ENCODE measurements at places on chromosomes 4 and X.

DNA sequence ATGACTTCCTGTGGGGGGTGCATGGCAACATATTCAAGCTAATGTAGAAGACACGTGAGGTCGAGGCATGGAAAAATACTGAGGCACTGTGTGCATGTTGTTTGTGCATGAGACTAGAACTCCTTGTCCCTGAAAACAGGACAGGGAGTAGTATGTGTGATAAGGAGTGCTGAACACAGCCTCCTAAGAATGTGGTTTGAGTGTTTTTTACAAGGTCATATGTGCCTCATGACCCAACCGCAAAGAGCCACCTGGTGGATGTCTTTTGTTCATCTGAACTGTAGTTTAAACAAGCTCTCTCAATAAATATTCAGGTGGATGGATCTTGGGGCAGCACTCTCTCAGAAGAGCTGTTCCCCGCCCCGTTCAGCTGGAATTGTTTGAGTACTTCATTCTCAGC, 226.6 kb downstream of the NLGN4X start:
- DNase-seq: no peak

DNA sequence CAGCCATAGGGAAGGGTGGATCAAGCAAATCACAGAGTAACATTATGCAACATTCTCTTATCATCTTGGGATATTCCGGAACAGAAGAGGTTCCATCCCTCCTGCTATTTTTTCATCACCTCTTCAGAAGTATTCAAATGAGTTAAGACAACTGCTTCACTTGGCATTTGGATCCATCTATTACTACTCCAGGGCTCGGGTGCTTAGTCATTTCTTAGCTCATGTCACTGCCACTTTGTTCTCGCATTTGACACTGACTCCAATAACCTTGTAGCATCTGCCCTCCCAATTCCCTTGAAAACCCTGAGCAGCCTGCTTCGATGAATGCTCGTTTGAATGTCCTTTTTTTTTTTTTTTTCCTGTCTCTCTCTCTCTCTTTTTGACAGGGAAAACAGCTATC, 114.9 kb downstream of the PPARGC1A start:
- DNase-seq: no peak

- no peak for DNase-seq
These were observed 441.7 kb upstream of the SLIT2 start for GRCh38 chr4:19809989-19810388.

- DNase-seq: no peak
These were observed 31.6 kb downstream of the TMEM31 start for GRCh38 chrX:103742339-103742738.

GRCh38 chr4:81166458-81167160, 48.4 kb downstream of the PRKG2 start:
- DNase-seq: no peak

DNA sequence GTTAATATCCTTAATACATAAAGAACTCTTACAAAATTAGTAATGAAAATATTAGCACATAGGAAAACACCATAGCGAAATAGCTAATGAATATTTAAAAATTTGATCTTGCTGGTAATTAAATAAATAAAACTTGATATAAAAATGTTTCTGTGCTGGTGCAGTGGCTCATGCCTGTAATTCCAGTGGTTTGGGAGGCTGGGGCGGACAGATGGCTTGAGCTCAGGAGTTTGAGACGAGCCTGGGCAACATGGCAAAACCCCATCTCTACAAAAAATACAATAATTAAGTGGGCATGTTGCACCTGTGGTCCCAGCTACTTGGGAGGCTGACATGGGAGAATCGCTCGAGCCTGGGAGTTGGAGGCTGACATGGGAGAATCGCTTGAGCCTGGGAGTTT, 7.6 kb downstream of the FAM199X start:
- DNase-seq: no peak

DNA sequence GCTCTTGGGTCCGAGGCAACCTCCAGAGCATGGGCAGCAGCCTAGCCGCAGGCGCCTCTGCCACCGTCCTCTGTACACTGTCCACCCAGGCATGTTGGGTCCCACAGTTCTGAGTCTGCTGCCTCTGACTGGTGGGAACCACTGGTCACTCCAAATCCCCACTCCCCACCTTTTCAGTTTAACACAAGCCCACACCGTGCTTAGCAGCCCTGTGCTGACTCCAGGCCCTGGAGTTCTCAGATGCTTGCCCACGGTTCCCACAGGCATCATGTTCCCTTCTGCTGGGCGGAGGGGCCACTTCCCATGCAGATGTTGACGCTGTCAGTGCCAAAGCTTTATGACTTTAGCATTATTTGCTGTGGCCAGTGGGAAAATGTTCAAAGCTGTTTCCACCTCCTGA, 104.5 kb downstream of the SCD5 start:
- DNase-seq: no peak

DNA sequence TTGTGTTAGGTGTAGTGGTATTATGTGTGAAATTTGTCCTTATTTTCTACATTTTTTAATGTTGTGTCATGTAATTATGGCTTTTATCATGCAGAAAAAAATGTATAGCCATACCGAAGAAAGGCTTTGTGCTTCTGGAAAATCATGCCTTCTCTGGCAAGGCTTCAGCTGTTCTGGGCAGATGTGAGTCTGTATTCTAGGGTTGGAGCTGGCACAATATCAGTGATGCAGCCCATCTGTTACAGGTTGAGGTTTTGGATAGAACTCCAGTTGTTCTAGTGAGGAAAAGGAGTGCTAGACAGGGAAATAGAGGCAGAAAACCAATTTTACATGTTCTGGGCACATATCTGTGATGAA, 44.8 kb upstream of the PRSS12 start:
- DNase-seq: no peak

- DNase-seq: no peak
These were observed 1801.3 kb upstream of the PCDH10 start for GRCh38 chr4:131347816-131348215.

DNA sequence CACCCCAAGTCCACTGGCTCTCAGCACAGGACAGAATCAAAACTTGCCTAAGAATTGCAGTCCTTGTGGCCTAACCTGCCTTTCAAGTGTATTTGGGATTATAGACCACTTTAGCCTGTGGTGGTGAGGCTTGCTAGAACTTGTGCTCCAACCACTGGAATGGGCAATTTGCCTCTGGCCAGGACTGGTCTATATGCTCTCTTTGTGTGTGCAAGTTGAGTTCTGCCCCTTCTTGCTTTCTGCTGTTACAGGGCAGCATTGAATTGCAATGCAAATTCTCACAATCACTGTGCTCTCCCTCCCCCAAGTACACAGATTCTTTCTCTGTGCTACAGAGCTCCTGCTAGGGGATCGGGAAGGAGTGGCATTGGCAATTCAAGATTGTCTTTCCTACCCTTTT, 233.6 kb upstream of the DIPK2B start:
- no peak for DNase-seq

DNA sequence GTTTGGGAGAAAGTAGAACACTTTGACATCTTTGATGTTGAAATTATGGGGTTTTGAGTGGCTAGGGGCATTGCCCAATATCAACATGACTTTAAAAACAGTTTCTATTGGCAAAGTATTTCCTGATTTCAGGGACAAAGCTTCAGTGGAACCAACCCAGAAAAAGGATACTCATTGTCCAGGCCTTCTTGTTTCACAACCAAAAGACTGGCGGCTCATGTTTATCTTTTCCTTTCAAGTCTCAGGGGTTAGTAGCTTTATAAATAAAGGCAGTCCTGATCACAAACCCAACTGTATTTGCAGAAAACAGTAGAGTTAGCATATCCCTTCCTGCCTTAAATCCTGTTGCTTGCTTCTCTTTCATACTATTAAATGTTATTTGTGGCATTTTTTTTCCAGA, 119.1 kb downstream of the SLITRK2 start:
- DNase-seq: no peak

DNA sequence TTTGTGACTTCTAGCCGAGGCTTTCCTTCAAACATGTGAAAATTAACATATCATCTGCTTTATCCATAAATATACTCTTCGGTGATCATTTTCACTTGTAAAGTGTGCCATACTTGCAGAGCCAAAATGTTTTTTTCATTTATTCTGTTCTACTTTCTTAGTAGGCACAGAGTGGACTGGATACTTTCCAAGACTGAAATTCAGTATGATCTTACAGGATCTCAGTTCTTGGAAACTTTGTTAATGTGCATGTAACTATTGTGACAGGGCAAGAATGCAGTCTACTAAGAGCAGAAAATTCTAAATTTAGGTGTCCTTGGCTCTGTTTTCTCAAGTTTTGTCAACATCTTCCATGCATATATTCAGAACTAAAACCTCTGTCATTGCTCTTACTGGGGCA, 284.9 kb downstream of the TEX13A start:
- DNase-seq: no peak

DNA sequence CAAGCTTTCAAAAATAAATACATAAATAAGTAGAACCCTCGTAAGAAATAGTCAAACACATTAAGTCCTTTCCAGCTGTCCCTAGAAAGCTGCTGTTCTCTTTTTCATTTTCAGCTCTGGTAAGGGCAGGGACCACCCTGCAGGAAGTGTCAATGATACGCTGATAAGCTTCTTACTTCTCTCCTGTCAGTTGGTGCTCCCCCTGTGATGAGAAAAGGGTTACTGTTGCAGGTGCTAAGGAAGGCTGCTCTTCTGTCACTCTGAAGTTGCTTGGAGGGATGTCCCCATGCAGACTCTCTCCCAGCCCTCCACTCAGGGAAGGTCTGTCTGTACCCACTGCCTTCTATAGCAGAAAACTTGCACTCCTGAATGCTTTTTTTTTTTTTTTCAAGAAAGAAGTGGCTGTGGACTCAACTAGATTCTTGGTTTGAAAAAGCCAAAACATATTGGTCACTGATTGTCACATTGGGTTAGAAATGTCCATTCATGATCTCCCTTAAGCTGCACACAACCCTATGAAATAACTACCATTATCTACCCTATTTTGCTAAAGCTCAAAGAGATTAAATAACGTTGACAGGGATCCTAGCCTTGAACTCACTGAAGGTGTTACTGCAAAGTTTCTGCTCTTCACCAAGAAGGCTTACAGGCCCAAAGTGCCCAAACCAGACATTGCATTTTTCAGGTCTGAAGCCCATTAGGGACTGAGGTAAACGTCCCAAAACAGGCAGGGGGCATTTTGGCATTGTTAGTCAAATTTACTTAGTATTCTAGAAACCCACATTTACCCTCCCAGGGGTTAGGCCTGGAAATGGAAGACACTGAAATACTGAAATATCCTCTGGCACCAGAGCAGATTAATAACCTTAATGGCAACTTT, 1.2 kb downstream of the CXCL3 start:
- DNase-seq: no peak
